ENCODE measurements at places on chromosomes 3 and 15. TPM values are rescaled to one million over a fixed set of nuclear protein-coding genes. Genes with fewer than 3 reads are reported as not detected.

The KBTBD8 gene
- 38.1 TPM for total RNA-seq

The SLC12A1 gene
- not detected for total RNA-seq

The CADM2 gene
- not detected for total RNA-seq

The PLS1 gene
- 0.66 TPM for total RNA-seq

The MESP2 gene
- total RNA-seq: 0.25 TPM

The NEDD4 gene
- 17.0 TPM for total RNA-seq

The CHRM5 gene
- under 0.01 TPM for total RNA-seq

The FBXW12 gene
- not detected for total RNA-seq

The GNAT1 gene
- total RNA-seq: not detected

The MUC4 gene
- total RNA-seq: not detected

The B3GALNT1 gene
- 30.3 TPM for total RNA-seq

The MST1R gene
- total RNA-seq: 2.0 TPM

The MLF1 gene
- total RNA-seq: 6.7 TPM

The ECE2 gene
- not detected for total RNA-seq

The MELTF gene
- total RNA-seq: 1.7 TPM

The C3orf80 gene
- 0.25 TPM for total RNA-seq

The TUSC7 gene
- not detected for total RNA-seq

The GABRA5 gene
- total RNA-seq: not detected

Data from aortic smooth muscle cell (primary cell).